Fibroblast of villous mesenchyme (primary cell): ENCODE measurements at places on chromosomes 5 and 9. TPM values are rescaled to one million over a fixed set of nuclear protein-coding genes. Genes with fewer than 3 reads are reported as not detected.

MARCOL gene
- not detected in 2 replicates for total RNA-seq

HAUS6 gene
- 16.8 and 23.7 TPM in 2 replicates for total RNA-seq

ISOC1 gene
- 15.5 and 31.1 TPM in 2 replicates for total RNA-seq

SLC6A7 gene
- under 0.01 TPM in 2 replicates for total RNA-seq

PCDHA9 gene
- under 0.01 TPM in 2 replicates for total RNA-seq

FBP2 gene
- total RNA-seq, result not detected in 2 replicates

DCAF12 gene
- total RNA-seq, result 19.6 and 29.8 TPM in 2 replicates

- DNase-seq, result no peak
These were observed 367.5 kb upstream of the BRINP1 start for GRCh38 chr9:119736491-119737454.

DNA sequence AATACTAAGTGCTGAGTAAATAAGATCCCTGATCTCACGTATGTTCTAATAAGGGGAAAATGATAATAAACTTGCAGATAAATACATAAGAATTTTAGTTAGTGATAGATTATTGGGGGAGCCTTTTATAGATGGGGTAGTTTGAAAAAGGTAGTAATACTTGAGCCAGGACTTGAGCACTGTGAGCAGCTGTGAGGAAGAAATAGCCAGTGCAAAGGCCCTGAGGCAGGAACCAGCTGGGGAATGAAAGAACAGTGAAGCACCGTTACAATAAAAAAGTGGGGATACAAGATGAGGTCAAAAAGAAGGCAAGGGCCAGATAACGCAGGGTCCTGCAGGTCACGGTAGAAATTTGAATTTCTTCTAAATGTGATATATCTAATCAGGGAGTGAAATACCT, 234.8 kb upstream of the ELL2 start:
- DNase-seq, result no peak

DNA sequence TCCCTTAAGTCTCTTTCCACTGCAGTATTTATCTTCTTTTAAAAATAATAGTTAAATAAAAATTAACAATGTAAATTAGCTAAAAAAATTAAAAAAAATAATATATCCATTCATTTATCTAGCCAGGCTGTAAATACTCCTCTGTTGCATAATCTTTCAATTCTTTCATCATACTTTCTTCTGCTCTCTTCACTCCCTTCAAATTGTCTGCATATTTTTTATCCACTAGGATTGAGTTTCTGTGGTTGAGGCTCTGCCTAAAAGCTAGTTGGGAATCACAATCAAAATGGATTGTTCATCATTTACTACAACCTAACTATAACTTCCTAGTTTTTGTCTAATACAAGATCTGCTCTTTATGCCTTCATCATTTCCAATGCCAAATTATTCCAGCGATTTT, 182.2 kb downstream of the PDE4D start:
- peak; percentile 53 for DNase-seq
